Activated CD8-positive, alpha-beta memory T cell treated with anti-CD3 and anti-CD28 coated beads for 48 hours (primary cell): ENCODE measurements at places on chromosomes 12 and 14.
A peak's percentile ranks its signal among the peaks of the same experiment; 100 is the strongest.

- peak; percentile 44 for DNase-seq
Measured at GRCh38 chr14:100850841-100851585, 25.1 kb downstream of the MEG3 start.

- DNase-seq, result no peak
Measured at GRCh38 chr14:77562681-77563080, 53.8 kb downstream of the SPTLC2 start.

DNA sequence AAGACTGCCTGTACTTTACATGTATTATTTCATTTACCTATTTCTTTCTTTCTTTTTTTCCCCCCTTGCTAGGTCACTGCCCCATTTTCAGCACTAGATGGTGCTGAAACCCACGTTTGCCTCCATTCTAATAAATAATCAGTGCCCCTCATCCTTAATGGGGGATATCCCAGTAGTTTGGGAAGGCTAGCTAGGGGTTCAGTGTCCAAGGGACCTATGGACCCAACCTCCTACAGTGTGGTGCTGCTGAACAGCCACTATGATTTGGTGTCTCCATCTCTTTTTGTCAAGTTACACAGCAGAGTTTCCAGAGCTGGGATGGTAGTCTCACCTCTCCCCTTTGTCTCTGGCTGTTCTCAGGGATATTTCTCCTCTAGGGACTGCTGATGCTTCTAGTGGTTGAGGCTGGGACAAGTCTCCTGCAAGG lies 6.5 kb upstream of the HCFC2 start:
- no peak for DNase-seq

DNA sequence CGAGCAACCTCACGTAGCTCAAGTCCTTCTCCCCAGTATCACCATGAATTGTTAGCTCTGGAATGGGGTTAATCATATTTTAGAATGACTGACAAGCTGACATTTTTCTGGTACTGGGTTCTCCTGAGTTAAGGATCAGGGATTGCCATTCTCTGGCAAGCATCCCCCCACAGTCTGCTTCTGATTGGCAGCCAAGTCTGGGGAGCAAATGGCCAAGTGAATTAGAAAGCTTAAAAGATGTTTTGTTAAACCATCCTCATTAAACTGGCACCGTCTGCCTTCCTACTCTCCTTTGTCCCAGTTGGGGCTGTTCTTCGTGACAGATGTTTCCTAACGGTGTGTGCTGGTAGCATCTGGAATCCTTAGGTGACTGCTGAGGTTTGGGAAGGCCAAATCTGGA lies 17.2 kb upstream of the CISTR start:
- DNase-seq, result no peak

- no peak for DNase-seq
Measured at GRCh38 chr12:4540638-4541037, 1.9 kb downstream of the RAD51AP1 start.

DNA sequence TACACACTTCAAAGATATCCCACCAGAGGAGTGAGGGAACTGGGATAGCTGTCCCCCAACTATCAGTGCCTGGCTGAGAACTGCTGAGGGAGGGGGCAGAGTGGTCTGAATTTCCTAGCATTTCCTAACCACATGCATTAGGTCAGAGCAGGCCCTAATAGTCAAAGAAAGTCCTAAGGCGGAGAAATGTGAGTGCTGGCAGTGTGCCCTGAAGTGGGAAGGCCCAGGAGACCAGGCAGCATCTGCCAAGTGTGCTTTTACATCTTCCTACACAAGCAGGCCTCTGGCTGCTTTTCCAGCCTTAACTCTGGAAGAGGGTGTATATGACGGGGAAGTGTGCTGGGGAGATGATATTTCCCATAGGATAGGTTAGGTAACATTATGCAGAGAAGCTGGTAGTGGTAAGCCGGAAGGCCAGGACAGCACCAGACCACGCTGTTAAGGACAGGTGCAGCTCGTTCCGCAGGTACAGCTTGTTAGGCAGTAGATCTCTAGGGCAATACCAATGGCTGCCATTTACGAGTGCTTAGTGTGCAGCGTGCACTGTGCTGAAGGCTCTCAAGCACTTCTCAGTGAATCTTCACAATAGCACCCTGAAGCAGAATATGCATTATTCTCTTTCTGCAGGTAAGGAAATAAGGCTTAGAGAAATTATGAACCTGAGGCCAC lies 9.1 kb upstream of the CCDC198 start:
- no peak for DNase-seq

GRCh38 chr12:15697201-15697600 lies 92.0 kb downstream of the EPS8 start:
- DNase-seq, result no peak

- no peak for DNase-seq
Measured at GRCh38 chr14:101588990-101589389, 27.7 kb downstream of the DIO3 start.

GRCh38 chr14:103124501-103125001 lies 1.3 kb downstream of the TNFAIP2 start:
- DNase-seq, result no peak

- DNase-seq, result no peak
Measured at GRCh38 chr14:69046476-69046860, 67.4 kb upstream of the ACTN1 start.

GRCh38 chr12:62739266-62740015 lies 195.5 kb downstream of the PPM1H start:
- no peak for DNase-seq

- DNase-seq, result no peak
Measured at GRCh38 chr14:74979442-74980397, 23.0 kb upstream of the EIF2B2 start.

- no peak for DNase-seq
Measured at GRCh38 chr12:19855851-19856250, 416.6 kb downstream of the AEBP2 start.

DNA sequence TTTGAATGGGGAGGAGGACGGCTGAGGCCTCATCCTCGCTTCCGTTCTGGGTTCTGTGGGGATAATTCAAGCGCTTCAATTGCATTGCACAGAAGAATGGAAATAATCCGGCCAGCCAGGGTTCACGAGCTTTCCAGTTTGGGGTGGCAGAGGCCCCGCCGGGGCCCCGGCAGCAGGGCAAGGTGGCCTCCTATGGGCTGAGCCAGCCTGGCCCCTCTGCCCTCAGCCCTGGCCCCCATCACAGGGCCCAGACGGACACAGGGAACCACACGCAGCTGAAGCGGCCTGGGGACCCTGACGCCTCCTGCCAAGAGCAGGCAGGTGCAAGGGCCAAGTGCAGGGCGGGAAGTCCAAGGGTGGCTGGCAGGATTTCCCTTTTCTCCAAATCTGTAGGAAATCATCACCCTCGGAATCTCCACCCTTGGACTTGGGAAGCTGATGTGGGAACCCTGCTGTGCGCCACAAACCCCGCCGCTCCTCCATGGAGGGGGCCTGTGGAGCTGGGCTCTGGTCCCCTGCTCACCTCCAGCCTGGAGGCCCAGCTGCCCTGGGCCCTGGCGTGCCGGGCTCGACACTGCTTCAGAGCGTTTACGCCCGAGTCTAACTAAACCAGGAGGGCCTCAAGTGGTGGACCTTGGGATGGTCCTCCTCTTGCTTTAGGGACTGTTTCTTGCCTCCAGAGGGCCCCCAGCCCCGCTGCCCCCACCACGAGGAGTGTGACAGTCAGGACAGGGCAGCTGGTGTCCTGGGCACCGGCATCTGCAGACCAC lies 78.4 kb downstream of the MOK start:
- no peak for DNase-seq
